Muscle of leg (tissue), 16 donors: ENCODE measurements at places on chromosomes 16 and 17. TPM values are rescaled to one million over a fixed set of nuclear protein-coding genes. Genes with fewer than 3 reads are reported as not detected.

PMM2 gene
- 26.2 TPM for total RNA-seq

CETP gene
- total RNA-seq: 4.7 TPM

FXR2 gene
- total RNA-seq: 35.1 TPM

C1QL1 gene
- total RNA-seq: 5.3 TPM

CEP131 gene
- total RNA-seq: 8.3 TPM

EFCAB5 gene
- 0.62 TPM for total RNA-seq

GNGT2 gene
- 0.89 TPM for total RNA-seq

GPR139 gene
- total RNA-seq: not detected

FBXO47 gene
- not detected for total RNA-seq

LHX1 gene
- not detected for total RNA-seq

KRTAP4-5 gene
- total RNA-seq: not detected

KRTAP9-8 gene
- total RNA-seq: not detected

ZSCAN10 gene
- total RNA-seq: 0.13 TPM

PLCG2 gene
- 4.7 TPM for total RNA-seq

SLC38A8 gene
- total RNA-seq: not detected

OR1D2 gene
- not detected for total RNA-seq

BICDL2 gene
- total RNA-seq: not detected

ALOX15 gene
- total RNA-seq: 0.18 TPM

GSDMA gene
- 0.22 TPM for total RNA-seq

C16orf82 gene
- total RNA-seq: not detected

SDR42E2 gene
- not detected for total RNA-seq

TOM1L1 gene
- total RNA-seq: 3.6 TPM
